ENCODE measurements at places on chromosomes 6 and 20.

DNA sequence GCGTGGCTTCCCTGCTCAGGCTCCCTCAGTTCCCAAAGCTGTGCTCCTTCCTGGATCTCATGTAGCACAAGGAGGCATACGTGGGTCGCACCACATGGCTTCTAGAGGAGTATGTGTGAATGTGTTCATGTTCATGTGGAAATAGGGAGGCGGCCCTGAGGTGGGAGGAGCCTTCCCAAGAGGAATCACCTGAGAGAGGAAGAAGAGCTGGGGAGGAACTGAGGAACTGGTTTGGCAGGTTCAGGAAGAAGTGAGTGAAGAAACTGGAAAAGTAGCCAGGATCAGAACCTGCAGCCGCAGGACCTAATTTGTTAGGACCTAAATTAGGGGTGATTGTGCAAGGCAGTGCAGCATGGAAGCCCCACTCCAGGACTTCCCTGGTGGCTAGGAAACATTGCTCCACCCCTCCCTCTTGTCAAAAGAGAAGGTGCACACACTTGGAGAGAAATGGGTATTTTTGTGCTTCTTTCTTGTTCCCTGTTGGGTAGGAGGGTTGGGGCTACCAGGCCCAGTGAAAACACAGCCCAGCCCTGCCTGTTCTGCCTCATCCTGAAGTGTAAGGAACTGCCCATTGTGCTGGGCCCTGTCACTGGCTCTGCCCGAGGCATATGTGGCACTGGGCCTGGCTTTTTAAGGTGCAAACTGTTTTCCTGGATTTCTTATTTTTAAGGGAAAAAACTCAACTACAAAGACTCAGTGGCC lies 20.7 kb downstream of the SYNJ2 start:
- DNase-seq, result no peak

- DNase-seq, result no peak
Measured at GRCh38 chr6:23349521-23350147, 776.4 kb upstream of the NRSN1 start.

DNA sequence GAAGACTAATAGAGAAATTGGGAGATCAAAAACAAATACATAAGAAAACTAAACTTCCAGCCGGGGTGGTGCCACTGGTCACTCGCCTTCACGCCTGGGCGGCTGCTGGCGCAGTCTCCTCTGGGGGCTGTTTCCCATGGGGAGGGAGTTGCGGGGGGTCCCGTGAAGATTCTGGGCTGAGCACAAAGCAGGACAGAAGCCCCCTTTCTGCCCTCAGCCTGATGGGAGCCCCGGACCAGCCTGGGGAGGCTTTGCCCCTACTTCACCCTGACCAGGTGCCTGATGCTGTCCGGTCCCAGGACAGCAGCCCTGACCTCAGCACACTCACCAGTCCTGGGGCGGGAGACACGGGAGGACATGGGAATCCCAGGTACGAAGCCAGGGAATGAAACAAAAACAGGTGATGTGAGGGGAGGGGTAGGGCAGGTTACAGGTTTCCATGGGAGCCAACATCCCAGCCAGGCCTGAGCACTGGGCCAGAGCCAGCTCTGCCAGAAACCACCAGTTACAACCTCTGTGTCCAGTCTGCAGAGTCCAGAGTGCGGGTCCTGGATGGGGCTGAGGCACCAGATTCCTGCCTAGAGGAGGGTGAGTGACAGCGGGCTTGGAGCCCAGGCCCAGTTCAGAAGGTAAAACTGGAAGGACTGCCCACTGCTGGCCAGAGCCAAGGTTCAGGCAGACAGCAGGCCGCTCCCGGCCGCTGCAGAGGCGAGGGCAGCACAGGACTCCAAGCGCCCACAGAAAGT lies 326.4 kb downstream of the TAF4 start:
- DNase-seq, result no peak

GRCh38 chr20:9375221-9375681 lies 139.1 kb upstream of the LAMP5 start:
- DNase-seq, result no peak

- no peak for DNase-seq
Measured at GRCh38 chr20:63431944-63432343, 40.5 kb downstream of the KCNQ2 start.

- no peak for DNase-seq
Measured at GRCh38 chr6:167244064-167244960, 46.8 kb upstream of the UNC93A start.

- no peak for DNase-seq
Measured at GRCh38 chr6:111521497-111522270, 38.7 kb upstream of the REV3L start.

GRCh38 chr6:147135211-147135681 lies 69.0 kb upstream of the STXBP5 start:
- DNase-seq, result peak; percentile 48

- DNase-seq, result no peak
Measured at GRCh38 chr20:46592580-46593362, 42.3 kb upstream of the OCSTAMP start.

DNA sequence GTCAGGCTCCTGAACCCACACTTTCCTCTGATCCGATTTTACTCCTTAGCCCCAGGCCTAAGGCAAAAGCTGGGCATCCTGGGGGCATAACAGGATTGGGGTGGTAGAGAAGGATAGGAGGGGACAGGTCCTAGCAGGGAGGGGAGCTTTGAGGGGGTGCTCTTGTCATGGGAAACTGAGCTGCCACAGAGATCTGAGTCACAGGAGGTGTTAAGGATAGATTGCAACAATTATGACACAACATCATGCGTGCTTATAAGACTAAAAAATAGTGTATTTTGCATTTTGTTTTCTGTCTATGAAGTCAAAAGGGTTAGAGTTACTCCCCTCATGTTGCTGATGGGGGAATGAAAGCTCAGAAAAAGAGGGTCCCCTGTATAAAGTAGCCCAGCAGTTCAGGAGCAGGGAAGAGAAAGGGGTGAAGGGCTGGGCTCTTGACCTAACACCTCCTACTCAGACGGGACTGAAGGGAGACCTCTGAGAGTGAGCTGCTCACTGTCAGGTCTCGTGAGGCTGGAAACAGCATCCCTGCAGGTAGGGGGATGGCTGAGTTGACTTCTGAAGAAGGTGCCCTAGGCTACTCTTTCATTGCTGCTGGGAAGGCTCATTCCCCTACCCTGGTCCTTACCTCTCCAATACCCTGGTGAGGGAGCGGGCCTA lies 2.0 kb downstream of the GLP1R start:
- no peak for DNase-seq

- no peak for DNase-seq
Measured at GRCh38 chr6:84606860-84607259, 157.5 kb downstream of the TBX18 start.

DNA sequence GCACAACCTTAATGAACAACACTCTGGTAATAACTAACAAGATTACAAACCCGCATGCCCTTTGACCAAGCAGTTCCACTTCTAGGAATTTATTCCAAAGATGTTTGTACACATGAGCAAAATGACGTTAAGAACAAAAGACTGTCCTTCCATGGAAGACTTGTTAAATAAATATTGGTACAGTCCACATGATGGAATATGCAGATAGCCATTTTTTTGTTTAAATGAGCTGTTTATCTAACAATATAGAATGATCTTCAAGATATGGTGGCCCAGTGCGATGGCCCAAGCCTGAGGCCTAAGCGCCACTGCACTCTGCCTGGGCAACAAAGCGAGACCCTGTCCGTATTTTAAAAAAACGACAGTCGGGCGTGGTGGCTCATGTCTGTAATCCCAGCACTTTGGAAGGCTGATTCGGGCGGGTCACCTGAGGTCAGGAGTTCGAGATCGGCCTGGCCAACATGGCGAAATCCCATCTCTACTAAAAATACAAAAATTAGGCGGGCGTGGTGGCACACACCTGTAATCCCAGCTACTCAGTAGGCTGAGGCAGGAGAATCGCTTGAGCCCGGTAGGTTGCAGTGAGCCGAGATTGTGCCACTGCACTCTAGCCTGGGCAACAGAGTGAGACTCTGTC lies 7.4 kb upstream of the AHCY start:
- DNase-seq, result no peak

GRCh38 chr6:36139991-36140710 lies 9.8 kb downstream of the MAPK13 start:
- DNase-seq, result no peak

- no peak for DNase-seq
Measured at GRCh38 chr6:101676187-101676586, 282.7 kb downstream of the GRIK2 start.

GRCh38 chr6:79570129-79571029 lies 33.1 kb upstream of the LCA5 start:
- DNase-seq, result peak; percentile 48

DNA sequence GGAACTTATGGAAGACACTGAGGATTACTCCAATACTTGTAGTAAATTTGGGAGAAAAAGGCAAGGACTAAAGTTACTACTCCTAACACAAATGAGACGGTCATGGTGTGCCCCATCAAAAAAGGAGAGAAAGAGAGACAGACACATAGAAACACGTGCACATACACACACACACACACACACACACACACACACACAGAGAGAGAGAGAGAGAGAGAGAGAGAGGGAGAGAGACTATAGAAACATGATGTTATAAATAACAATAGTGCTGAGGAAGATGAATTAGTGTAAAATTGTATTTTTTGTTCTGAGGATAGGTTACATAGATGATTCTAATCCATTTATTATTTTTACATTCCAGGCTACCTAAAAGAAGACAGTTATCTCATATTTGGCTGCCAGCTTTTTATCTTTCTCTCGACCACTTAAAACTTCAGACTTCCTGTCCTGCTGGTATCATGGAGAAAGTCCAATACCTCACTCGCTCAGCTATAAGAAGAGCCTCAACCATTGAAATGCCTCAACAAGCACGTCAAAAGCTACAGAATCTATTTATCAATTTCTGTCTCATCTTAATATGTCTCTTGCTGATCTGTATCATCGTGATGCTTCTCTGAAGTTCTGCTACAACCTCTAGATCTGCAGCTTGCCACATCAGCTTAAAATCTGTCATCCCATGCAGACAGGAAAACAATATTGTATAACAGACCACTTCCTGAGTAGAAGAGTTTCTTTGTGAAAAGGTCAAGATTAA lies 10.5 kb downstream of the PLN start:
- DNase-seq, result no peak

DNA sequence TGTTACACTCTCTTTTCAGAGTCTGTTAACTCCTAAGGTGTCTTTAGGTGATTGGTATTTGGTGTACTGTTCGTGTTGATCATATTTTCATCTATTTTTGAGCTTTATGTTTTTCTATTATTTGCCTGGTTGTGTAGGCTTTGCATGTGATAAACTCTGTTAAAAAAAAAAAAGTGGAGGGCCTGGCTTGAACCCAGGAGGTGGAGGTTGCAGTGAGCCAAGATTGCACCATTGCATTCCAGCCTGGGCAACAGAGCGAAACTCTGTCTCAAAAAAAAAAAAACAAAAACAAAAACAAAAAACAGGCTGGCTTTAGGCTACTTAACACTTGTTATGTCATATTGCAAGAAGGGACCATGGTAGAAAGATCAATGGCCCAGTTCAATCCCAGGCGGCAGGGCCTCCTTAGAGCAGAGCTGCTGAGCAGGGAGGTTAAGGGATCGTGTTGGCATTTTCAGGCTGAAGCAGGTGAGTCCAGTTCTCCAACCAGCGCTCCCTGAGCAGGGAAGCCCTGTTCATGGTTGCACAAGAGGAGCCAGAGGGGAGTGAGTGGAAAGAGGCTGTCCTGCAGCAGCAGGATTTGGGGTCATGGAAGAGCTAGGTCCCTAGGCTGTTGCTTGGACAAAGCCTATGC lies 8.5 kb downstream of the PYGB start:
- no peak for DNase-seq

- DNase-seq, result no peak
Measured at GRCh38 chr6:43825187-43826115, 55.4 kb downstream of the VEGFA start.

DNA sequence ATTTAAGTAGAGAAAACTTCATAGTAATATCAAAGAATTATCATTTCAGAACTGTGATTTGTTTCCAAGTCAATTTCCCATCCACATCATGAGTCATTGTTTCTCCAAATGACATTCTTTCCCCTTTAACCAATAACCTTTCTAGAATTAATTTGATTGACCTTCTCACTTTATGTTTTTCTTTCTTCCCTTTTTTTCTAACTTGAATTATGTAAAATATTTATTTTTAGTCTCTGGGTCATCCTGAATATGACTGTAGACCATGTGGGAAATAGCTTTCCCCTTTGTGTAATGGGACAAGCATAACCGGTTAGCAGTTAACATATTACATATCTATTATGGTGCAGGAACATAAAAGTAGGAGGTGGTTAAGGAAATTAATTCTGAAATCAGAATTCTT lies 291.1 kb downstream of the GJA1 start:
- peak; percentile 49 for DNase-seq
